ENCODE measurements at places on chromosomes 16 and 17. TPM values are rescaled to one million over a fixed set of nuclear protein-coding genes. Genes with fewer than 3 reads are reported as not detected.

DNA sequence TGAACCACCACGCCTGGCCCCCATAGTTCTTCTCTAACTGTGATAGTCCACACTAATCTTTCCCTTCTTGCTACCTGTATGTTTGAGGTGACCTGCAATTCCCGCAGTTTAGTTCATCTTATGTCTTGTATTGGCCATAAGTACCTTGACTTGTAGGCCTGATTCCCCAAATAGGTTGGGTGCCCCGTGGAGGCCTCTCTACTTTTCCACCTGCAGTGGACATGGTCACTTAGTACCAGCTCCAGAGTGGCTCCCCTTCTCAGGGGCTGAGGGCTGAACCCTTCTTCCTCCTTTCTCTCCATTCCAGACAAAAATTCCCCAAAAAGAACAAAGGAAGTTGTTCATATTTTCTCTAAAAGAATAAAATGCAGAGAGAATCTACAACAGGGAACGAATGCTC is 33.5 kb upstream of the CES5A start:
- no peak overlapping the region for H3K27ac ChIP-seq
- no peak for DNase-seq
- no peaks in the 10 kb centered on the region for H3K27me3 ChIP-seq

- no peaks in the 10 kb centered on the region for H3K27me3 ChIP-seq
- no peaks in the 10 kb centered on the region for H3K36me3 ChIP-seq
- no peak for DNase-seq
- H3K27ac ChIP-seq: no peak overlapping the region
Observed at GRCh38 chr16:2142942-2143877, 5.2 kb upstream of the RAB26 start.

The RPGRIP1L gene
- 5.1 TPM for total RNA-seq

The ACAP1 gene
- 709 TPM for total RNA-seq

DNA sequence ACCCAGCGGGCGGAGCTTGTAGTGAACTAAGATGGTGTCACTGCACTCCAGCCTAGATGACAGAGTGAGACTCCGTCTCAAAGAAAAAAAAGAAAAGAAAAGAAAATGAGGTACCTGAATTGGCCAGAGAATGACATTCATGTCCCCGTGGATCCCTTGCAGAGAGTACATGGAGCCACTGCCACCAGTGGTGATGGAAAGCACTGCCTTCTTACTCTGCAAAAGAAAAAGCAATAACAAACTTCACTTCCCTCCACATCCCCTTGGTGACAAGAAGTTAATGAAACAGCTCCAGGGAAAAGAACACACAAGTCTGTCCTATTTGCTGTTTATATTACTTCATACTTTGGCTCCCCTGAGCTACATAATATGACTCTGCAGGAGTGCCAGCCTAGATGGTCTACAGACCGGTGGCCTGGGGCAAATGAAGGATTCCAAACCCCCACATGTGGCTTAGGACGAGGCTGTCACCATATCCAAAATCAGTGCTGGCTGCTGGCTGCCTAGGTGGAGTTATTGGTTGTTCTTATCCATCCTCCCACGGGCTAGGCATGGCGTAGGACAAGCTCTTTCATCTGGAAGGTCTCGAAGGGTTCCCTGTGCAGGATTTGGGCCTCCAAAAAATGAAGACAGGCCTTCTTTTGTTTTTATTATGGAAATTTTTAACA is 13.3 kb downstream of the NQO1 start:
- H3K27me3 ChIP-seq: no peaks in the 10 kb centered on the region
- peaks cover 3% of the 10 kb centered on the region for H3K4me1 ChIP-seq
- no peak overlapping the region for H3K27ac ChIP-seq
- DNase-seq: no peak

The CDH5 gene
- total RNA-seq: not detected

GRCh38 chr17:7119314-7119713 is 4.7 kb upstream of the ASGR2 start:
- DNase-seq: no peak
- no peak overlapping the region for H3K4me3 ChIP-seq
- no peaks in the 10 kb centered on the region for H3K36me3 ChIP-seq
- no peak overlapping the region for H3K27ac ChIP-seq
- H3K4me1 ChIP-seq: peaks cover 4% of the 10 kb centered on the region

The TEKT5 gene
- not detected for total RNA-seq

GRCh38 chr17:80792373-80792781 is 199.3 kb upstream of the CHMP6 start:
- H3K4me3 ChIP-seq: peak overlapping the region; percentile 74
- H3K4me1 ChIP-seq: peaks cover 75% of the 10 kb centered on the region
- no peaks in the 10 kb centered on the region for H3K27me3 ChIP-seq
- DNase-seq: no peak
- H3K36me3 ChIP-seq: peaks cover 67% of the 10 kb centered on the region

The WSCD1 gene
- not detected for total RNA-seq

DNA sequence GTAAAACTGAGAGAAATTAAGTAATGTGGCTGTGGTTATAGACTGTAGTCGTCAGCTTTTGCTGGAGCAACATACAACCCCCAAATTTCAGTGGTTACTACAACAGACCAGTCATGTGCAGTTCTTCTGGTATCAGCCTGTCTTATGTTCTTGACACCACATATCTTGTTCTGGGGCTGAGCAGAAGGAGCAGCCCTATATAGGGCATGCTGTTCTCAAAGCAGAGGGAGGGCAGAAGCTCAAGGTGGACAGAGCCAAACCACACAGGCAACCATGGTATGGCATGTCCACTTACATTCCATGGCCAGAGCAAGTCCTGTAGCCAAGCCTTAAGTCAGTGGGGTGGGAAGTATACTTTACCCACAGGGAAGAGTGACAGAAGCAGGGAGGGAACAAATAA is 7.7 kb downstream of the PRKAR1A start:
- no peaks in the 10 kb centered on the region for H3K27me3 ChIP-seq
- no peak overlapping the region for H3K27ac ChIP-seq
- no peak overlapping the region for H3K4me3 ChIP-seq
- peaks cover 83% of the 10 kb centered on the region for H3K36me3 ChIP-seq

All from activated CD4-positive, alpha-beta memory T cell treated with anti-CD3 and anti-CD28 coated beads, Interleukin-2, amount 10 ng/mL, durations not matched to agents 7 days and 5 days (primary cell).